Caco-2 (cell line): ENCODE measurements at places on chromosomes 1 and 21.

DNA sequence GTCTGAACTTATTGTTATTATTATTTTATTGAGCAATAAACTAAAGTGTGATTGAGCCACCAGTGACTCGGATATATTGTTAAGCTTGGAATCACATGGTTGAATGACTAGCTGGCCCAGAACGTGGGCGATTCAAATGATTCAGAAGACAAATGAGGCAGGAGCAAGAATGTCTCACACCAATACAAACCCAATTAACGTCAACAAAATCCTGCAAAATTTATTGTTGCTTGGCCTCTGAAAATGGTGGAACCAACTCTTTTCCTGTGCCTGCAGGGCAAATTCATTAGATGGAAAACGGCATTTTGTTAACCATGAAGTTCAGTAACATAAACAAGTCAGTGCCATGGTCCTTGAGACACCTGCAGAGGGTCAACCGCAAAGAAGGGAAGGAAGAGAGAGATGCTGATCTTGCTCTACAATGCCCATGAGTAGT, 482.0 kb downstream of the SETD4 start:
- DNase-seq = no peak

- no peak for DNase-seq
These were observed at the start of gene ECM1 for GRCh38 chr1:150507912-150508864. TSS of gene ECM1 (plus strand) at chr1:150508109. CDS start at chr1:150508210, 101 bp downstream.

DNA sequence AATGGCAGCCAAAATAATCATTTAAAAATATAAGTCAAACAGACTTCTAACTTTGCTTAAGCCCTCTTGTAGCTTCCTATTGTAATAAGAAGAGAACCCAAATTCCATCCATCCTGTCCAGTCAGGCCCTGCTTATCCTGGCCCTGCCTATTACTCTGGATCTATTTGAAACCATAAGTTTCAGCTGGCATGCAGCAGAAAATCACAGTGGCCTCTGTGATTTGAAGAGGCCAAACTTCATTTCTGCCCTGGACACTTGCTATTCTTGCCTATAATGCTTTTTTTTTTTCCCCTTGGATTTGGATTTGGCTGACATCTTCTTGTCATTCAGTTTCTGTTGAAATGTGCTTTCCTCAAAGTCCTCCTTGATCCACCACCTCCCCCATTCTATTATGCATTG, 642.8 kb downstream of the USP25 start:
- DNase-seq = no peak

GRCh38 chr21:34761758-34762330, 93.0 kb downstream of the CLIC6 start:
- no peak for DNase-seq

- DNase-seq = no peak
These were observed 18.1 kb downstream of the ITSN1 start for GRCh38 chr21:33660406-33660805.
